ENCODE measurements at places on chromosomes 11 and 22. TPM values are rescaled to one million over a fixed set of nuclear protein-coding genes. Genes with fewer than 3 reads are reported as not detected.
A peak's percentile ranks its signal among the peaks of the same experiment; 100 is the strongest.

Gene CYB5R2
- 31.4 TPM for polyA plus RNA-seq

Gene SCGB2A2
- polyA plus RNA-seq: not detected

- DNase-seq: no peak
Measured at GRCh38 chr11:69542314-69543168, 61.1 kb downstream of the LINC01488 start.

Gene HBB
- 127 TPM for polyA plus RNA-seq

DNA sequence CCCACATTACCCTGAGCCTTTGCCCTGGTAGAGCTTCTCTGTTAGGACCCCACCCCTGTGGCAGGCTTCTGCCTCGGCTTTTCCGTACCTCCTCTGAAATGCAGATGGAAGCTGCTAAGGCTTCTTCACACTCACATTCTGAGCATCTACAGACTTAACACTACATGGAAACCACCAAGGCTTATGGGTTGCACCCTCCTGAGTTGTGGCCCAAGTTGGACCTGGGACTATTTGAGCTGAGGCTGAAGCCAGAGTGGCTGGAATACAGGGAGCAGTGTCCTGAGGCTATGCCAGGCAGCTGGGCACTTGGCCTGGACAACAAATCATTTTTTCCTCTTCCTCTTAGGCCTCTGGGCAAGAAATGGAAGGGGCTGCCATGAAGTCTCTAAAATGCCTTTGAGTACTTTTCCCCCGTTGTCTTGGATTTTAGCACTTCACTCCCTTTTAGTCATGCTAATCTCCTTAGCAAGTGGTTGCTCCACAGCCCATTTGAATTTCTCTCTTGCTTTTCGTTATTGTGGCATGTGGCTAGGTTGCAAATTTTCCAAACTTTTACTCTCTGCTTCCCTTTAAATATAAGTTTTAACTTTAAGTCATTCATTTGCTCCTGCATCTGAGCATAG lies 114.8 kb upstream of the FIBIN start:
- no peak for DNase-seq

Gene SLC6A5
- polyA plus RNA-seq: 0.14 TPM

DNA sequence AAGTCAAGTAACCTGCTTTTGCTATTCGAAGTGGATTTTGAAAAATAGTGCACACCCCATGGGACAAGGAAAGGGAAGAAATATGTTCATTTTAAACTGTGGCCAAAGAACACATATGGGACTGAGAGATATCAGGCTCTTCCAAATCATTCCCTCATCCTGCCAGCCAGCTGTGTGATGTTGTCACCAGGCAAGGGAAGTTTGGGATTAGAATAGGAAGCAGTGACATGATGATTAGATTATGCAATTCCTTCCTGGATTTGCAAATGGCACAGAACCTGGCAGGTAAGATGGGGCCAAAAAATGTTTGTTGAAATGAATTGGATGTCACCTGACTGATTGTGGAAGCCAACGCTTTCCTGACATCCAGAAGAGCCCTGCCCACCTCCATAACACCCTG lies 4.9 kb upstream of the SCN3B start:
- DNase-seq: no peak

GRCh38 chr11:14414470-14415461 lies 55.8 kb upstream of the RRAS2 start:
- DNase-seq: no peak

Gene EXPH5
- 3.9 TPM for polyA plus RNA-seq

GRCh38 chr11:118928870-118929500 lies 3.3 kb upstream of the BCL9L start:
- DNase-seq: no peak

Gene OR5B3
- not detected for polyA plus RNA-seq

- DNase-seq: no peak
Measured at GRCh38 chr11:120722524-120722923, 211.0 kb downstream of the GRIK4 start.

Gene SYT13
- 15.7 TPM for polyA plus RNA-seq

DNA sequence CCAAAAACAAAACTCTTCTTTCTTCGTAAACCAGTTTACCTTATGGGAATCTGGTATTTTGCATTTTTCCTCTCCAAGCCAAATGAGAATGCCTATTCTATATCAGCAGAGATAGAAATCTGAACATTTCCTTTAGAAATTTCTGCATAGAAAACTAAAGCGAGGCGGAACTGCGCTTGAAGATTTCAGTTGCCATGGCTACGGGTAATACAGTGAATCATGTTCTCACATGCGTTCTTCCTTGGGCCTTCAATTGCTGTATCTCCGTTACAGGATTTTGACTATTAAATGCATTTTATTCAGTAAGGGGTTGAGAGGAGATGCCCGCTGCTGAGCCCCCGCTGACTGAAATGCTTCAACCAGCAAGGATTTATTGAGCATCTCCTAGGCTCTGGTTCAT lies 108.2 kb upstream of the CRYBB3 start:
- no peak for DNase-seq

Gene APOL3
- polyA plus RNA-seq: 15.0 TPM

- peak; percentile 63 for DNase-seq
Measured at GRCh38 chr22:33049119-33049729, 9.0 kb downstream of the SYN3 start.

- DNase-seq: no peak
Measured at GRCh38 chr11:70068950-70069349, 9.2 kb upstream of the ANO1 start.

Gene SLC37A2
- polyA plus RNA-seq: 1.7 TPM

- DNase-seq: no peak
Measured at GRCh38 chr22:24593836-24594568, 1.1 kb upstream of the LRRC75B start.

Gene ESAM
- polyA plus RNA-seq: 87.0 TPM

DNA sequence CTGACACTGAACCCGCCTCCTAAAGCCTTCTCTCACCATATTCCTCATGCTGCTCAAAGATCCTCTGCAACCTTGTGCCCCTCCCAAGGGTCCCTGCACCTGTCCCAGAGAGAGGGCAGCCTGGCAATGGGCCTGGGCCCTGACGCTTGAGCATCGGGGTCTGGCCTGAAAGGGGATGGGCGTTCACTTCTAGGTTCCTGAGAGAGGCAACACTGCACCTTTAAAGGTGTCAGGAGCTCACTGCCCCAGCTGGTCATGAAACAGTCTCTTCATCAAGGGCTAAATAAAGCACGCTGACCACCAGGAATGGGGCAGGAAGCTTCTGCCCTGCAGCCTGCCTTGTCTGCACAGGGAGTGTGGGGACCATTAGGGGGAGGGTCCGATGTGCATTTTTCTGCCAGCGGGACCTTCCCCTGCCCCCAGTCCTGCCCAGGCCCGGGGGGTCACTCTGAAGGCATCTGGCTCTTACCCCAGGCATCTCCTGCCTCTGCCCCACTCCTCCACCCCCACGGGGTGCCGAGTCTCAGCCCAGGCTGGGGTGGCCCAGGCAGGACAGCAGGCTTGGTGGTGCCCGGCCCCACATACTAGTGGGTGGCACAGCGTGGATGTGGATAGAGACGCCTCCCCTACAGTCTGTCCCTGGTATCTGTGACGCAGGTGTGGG lies 3.5 kb downstream of the C11orf21 start:
- no peak for DNase-seq

DNA sequence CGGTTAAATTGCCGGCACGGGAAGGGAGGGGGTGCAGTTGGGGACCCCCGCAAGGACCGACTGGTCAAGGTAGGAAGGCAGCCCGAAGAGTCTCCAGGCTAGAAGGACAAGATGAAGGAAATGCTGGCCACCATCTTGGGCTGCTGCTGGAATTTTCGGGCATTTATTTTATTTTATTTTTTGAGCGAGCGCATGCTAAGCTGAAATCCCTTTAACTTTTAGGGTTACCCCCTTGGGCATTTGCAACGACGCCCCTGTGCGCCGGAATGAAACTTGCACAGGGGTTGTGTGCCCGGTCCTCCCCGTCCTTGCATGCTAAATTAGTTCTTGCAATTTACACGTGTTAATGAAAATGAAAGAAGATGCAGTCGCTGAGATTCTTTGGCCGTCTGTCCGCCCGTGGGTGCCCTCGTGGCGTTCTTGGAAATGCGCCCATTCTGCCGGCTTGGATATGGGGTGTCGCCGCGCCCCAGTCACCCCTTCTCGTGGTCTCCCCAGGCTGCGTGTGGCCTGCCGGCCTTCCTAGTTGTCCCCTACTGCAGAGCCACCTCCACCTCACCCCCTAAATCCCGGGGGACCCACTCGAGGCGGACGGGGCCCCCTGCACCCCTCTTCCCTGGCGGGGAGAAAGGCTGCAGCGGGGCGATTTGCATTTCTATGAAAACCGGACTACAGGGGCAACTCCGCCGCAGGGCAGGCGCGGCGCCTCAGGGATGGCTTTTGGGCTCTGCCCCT lies 529 bp upstream of the CCND1 start:
- DNase-seq: no peak
